ENCODE measurements at places on chromosomes 12 and 14.

- DNase-seq: no peak
Observed at GRCh38 chr14:103016071-103016470, 41.3 kb downstream of the CDC42BPB start.

- DNase-seq: no peak
Observed at GRCh38 chr12:132998741-132999140, 12.6 kb downstream of the ZNF26 start.

DNA sequence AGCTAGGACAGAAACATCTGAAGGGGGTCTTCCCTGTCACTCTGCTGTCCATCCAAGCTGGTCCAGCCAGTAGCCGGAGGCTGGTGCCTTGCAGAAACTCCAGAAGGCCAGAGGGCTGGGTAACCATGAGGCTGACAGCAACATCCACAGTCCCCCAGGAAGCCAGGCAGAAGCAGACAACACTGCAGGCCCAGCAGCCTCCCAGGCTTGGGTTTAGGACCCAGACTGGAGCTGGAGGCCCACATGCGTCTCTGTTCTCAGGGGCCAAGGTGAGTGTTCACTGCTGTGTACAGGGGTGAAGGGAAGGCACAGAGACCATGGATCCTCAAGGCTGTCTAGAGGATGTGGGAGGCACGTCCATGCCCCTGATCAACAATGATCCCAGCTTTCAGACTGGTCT, 136.4 kb upstream of the PRMT8 start:
- no peak for DNase-seq

GRCh38 chr12:12441429-12441807, 84.5 kb downstream of the BORCS5 start:
- no peak for DNase-seq

GRCh38 chr12:66354291-66354690, 52.0 kb downstream of the HELB start:
- no peak for DNase-seq

DNA sequence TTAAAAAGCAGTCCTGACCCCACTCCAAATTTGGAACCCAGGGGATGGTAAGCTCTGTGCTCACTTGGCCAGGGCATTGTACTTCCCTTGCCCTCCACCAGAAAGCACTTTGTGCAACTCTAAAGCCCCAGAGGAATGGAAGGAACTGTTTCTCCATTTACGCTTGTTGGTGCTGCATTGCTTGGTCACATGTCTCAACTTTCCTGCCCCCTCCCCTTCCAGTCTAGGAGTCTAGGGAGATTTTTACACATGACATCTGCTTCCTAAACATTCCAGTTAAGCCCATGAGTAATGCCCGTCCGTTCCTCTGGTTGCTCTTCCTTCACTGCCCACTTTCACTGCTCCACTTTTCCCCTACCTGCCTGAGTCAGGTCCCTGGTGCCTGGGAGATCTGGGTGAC, 92.6 kb upstream of the MAP1LC3B2 start:
- DNase-seq: no peak

DNA sequence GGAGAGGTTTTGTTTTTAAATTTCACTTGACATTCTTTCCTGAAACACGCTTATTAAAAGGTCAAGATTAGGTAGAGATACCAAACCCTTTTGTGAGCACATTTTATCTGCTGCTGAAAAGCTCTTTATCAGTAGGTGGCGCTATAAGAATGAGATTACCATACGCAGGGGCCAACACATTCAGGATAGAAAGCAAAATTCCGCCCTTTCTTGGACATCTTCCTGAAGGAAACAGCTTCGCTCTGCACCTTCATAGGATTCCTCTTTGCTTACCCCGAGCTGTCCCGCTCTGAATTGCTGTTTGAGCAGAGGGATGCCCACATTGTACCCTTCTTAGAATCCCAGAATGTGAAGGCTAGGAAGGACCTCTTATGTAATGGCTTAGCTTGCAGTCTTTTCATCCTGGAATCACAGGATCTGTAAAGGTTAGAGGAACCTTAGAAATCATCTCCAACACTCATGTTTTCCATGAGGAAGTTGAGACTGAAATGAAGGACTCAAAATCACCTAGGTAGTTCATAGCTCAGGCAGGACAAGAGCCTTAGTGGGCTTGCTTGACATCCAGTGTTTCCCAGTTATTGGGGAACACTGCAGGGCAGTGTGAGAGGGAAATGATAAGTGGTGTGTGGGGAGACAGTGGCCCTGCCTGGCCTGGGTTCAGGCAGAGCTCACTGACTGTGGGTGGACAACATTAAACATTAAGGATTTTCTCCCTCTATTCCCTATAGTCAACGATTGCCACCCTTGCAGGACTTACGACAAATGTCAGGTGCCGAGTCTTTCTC, 38.7 kb upstream of the CRY1 start:
- DNase-seq: peak; percentile 55

- no peak for DNase-seq
Observed at GRCh38 chr12:53499266-53500141, at the start of gene MAP3K12. Gene MAP3K12 (minus strand): TSS chr12:53499458. CDS start chr12:53487391, 12,067 bp downstream.

DNA sequence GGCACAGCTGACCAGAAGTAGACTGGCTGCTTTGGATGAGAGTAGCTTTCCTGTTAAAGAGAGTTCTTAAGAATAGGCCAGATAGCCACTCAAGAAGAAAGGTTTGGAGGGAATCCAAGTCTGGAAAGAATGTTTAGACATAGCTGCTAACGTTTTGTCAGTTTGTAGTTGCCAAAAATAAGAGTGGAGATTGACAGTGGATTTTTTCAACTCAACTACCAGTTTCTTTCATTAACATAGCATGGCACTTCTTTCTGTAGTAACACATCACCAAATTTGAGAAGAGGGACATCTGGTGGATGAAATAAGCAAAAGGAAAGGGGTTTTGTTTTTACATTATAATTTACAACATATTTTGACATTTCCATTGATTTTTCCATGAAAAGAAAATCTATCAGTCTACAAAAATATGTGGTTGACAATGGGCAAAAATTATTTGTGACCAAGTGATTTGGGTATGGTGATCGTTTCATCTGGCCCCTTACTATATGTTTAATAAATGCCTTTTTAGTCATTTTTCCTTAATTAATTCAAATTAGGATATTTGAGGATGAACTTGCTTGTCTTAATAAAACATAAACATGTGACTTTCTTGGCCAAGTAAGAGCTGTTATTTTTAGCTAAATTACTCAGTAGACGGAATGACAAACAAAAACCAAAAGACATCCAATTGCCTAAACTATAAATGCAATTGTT, 71.1 kb downstream of the PTPRR start:
- no peak for DNase-seq

- DNase-seq: no peak
Observed at GRCh38 chr14:93727039-93727740, 61.1 kb downstream of the PRIMA1 start.

DNA sequence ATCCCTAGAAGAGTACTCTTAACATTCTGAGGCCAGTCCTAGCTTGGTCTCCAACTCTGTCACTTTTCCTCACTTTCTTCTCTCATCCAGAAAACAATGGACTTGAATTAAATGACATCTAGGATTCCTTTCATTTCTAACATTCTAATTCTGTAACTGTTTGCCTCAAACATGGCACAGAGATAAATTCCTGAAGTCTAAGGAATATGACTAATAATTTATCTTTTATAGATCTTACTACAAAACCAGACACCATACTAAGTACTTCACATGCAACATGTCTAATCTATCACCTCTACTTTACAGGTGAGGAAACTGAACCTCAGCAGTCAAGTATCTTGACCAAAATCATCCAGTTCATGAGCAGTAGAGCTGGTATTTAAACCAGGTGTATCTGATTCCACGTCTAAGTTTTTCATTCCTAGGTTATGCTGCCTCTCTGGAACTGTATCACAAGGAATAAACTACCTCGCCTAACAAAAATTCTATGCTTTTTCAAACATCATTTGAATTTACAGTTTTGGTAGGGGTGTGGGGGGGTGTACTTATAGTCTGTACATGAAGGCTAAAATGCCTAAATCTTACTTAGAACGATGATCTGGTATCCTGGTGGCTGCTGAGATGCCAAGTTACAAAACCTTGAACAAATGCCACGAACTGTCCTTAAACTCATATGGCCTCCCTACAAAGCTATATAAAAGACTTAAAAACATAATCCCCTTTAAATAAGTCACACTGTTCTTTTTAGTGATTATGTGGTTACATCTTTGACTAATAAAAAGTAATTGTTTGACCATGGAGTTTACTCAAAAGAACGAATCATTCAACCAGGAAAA, 41.6 kb downstream of the ATXN2 start:
- no peak for DNase-seq

- DNase-seq: no peak
Observed at GRCh38 chr12:115382681-115383080, 698.7 kb upstream of the TBX3 start.

GRCh38 chr12:121010860-121011259, 5.4 kb downstream of the C12orf43 start:
- no peak for DNase-seq

DNA sequence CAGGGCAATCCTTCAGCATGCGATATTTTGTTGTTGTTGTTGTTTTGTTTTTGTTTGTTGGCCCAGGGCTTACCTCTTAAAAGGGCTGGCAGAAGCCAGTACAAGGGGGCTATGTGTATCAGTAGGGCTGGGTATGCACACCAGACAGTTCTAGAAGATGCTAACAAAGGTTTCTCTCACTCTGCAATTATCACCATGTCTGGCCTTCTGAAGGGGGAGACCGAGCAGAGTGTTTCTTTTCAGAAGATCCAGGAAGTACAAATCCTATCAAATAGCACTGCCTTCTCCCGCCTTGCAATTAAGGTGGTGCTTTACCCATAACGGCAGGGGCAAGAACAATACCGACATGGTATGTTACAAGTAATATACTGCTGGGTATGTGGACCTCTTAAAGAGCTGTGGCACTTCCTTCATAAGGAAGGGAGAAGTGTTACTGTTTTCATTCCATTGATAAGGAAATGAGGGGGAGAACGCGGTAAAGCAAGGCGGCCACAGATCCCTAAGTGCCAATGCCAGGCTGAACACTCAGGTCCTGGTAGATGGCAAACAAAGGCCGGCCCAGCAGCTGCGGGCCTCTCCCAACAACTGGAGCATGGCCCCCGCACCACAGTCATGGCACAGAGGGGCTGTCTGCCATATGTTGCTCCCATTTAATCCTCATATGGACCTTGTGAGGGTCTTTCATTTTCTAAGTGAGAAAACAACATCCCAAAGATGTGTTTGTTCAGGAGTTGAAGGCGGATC, 19.2 kb upstream of the CACNA2D4 start:
- no peak for DNase-seq

DNA sequence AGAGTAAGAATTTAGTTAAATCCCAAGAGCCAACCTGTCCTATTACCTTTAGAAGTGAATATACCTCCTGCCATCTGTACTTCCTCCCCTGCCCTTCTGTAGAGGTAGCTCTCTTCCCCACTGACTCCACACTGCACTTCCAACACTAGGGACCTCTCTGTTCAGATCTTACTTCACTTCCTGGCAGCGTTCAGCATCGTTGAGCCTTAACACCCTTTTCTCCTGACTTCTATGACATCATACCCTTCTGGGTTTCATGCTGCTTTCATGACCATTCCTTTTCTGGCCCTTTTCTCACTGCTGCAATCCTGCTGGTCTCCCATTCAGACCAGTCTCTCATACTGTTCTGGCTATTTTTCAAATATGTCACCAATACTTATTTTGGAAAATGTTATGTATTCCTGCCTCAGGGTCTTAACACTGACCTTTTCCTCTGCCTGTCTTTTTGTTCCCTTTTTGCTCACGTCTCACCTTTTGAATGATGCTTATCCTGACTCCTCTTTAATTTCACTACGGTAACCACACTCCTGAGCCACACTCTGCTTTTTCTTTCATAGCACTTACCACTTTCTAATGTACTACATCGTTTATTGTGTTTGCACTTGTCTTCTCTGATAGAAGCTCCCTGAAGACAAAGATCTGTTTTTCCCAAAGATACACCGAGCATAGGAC, 67.6 kb downstream of the PLEKHA5 start:
- no peak for DNase-seq

DNA sequence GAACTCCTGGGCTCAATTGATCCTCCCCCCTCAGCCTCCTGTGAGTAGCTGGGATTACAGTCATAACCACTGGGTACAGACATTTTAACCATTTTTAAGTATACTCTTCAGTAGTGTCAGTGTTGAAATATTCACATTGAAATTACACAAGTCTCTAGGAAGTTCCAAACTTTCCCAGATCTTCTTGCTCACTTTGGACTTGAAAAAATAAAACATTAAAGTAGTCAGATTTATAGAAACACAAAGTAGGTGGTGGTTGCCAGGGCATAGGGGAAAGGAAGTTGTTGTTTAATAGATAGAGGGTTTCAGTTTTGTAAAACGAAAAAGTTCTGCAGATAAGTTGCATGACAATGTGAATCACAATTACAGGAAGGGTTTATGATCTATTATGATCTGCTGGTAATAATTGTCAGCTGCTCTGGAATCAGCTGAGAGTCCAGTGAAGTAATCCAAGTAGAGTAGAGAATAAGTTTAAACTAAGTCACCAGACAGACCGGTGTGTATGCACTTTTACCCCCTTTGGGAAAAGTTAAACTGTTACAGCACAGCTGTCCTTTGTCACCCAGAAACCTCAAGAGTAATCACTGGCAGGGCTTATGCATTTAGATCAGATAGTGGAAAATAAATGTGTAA, 27.4 kb downstream of the PCNX1 start:
- DNase-seq: no peak

DNA sequence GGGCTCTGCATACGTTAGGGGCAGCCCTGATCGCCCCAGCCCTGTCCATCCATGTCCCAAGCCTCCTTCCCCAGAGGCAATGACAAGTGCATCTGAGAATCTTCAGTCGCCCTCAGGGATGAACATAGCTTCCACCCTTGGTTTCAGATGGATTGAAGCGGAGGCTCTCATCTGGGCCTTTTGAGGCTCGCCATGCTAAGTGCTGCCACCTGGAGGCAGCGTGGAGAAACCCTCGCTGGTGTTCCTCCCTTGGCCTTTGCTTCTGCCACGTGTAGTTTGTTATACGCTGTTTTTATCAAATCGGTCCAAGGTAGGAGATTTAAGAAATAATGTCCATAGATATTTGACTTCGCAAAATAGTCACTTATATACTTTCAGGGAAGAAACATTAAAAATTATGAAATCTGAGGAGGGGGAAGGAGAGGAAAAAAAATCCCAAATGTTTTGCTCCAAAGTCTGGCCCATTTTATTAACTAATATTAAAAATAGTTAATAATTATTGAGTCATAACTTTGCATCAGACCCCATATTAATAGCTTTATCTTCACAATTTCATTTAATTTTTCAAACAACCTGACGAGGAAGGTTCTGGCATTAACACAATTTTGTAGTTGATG, 28.8 kb upstream of the LRRC10 start:
- no peak for DNase-seq

DNA sequence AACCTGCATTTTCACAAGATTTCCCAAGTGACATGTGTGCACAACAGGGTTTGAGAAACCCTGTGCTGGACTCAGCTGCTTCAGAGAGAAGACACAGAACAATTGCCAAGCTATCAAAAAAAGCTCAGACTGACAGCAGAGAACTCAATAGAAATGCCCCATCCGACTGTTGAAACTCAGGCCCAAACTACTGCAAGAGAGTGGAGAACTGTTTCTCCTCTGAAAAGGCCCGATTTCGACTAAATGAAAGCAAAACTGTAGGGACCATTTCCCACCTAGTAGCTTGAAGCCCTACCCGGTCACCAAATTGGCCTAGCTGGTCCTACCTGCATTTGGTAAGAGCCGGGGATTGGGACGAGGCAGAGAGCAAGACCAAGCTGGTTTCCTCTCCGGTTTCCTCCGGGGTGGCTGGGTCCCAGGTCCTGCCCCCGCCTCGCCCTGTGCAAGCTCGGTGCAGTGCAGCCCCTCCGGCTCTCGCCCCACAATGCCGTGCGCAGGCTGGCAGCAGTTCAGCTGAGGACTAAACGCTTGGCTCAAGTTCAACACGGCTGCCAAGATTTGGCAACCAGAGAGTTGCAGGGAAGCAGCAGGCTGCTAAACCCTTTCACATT, 1180.6 kb downstream of the VRK1 start:
- DNase-seq: no peak

GRCh38 chr14:95569440-95569839, 34.6 kb downstream of the GLRX5 start:
- DNase-seq: no peak

Measured in forelimb muscle (tissue), 1 donor.